ENCODE measurements at places on chromosomes 7 and 10.

DNA sequence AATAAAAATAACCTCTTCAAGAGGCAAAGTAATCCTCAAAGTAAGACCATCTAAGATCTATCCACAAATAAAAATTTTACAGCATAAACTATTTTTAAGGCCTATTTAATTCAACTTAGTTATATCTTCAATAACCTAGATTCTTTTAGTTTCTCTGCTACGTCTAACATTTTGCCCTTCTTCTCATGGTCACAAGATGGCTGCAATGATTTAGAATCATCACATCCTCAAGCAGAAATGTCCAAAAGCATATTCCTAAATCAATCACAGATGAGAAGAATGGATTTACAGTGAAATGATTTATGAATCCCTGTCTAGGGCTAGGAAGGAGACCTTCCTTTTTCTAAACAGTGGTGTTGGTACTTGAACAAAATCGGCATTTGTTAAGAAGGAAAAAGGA is 304.7 kb downstream of the ARHGAP12 start:
- no peak for DNase-seq
- peaks cover 2% of the 10 kb centered on the region for H3K36me3 ChIP-seq
- H3K27ac ChIP-seq = no peak overlapping the region
- peaks cover 6% of the 10 kb centered on the region for H3K4me1 ChIP-seq
- H3K27me3 ChIP-seq = peaks cover 6% of the 10 kb centered on the region

DNA sequence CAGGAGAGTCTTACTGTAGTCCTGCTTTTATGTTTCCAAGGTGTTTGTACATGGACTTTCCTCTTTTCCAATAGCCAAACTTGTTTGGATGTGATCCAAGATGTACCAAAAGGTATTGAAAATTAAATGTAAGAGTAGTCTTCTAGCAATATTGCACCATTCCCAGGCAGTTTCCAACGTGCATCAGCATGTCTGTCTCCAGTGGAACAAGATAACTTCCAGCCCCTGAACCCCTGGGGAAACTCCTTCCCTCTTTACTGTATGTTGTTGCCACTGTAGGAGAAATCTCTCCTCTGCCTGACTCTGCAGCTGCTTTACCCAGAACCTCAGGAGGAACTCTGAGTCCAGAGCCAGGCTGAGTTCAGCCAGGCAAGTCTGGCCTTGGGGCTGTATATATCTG is 18.5 kb downstream of the ARMC10 start:
- H3K4me1 ChIP-seq = no peaks in the 10 kb centered on the region
- no peak overlapping the region for H3K4me3 ChIP-seq
- H3K27me3 ChIP-seq = no peaks in the 10 kb centered on the region
- no peak for DNase-seq

DNA sequence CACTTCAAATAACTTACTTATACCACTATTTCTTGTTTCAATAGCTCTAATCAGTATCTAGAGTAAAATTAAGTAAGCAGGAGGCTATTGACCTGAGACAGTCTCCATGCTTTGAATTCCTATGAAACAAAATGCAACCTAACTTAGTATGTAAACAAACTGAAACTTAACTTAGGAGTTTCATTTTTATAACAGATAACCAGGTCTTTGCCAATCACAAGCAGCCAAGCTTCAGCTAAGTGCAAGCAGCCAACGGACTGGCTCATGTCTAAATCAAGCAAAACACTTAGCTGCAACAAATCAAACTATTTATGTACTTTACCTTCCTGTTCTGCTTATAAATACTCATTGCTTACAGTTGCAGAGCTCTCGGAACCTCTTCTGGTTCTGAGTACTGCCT is 4.4 kb upstream of the GSTK1 start:
- H3K27me3 ChIP-seq = no peaks in the 10 kb centered on the region
- H3K4me1 ChIP-seq = peaks cover 6% of the 10 kb centered on the region
- H3K27ac ChIP-seq = no peak overlapping the region
- H3K36me3 ChIP-seq = no peaks in the 10 kb centered on the region
- no peak overlapping the region for H3K4me3 ChIP-seq
- no peak for DNase-seq

GRCh38 chr10:74612195-74612594 is 214.2 kb upstream of the KAT6B start:
- no peak for DNase-seq
- no peak overlapping the region for H3K4me3 ChIP-seq
- peaks cover 1% of the 10 kb centered on the region for H3K36me3 ChIP-seq
- H3K27ac ChIP-seq = no peak overlapping the region
- peaks cover 5% of the 10 kb centered on the region for H3K4me1 ChIP-seq
- no peaks in the 10 kb centered on the region for H3K27me3 ChIP-seq

DNA sequence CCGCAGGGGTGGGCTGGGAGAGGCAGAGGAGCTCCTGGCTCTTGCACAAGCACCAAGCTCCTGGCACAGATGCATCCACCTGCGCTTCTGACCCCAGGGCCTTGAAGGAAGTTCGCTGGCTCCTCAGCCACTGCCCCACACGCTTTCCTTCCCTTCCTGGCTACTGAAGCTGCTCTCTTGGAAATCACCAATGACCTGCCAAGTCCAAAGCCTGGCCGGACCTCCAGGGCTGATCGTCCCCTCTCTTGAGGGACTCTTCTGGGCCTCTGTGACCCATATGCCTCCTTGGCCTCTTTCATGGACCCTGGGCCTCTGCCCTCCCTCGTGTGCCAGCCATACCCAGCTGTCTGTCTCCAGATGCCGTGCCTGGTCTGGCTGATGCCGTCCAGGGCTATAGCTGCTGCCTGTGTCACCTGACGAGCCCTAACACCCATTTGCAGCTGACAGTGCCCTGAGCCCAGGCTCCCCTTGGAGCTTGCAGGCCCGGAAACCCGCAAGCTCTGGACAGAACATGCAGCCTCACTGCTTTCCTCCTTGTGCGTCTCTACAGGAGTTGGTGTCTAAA is 113.4 kb downstream of the PRKAG2 start:
- no peak overlapping the region for H3K4me3 ChIP-seq
- peaks cover 2% of the 10 kb centered on the region for H3K4me1 ChIP-seq
- H3K27me3 ChIP-seq = peaks cover 39% of the 10 kb centered on the region
- no peak overlapping the region for H3K27ac ChIP-seq

GRCh38 chr10:130899856-130900255 is 411.7 kb downstream of the TCERG1L start:
- no peak overlapping the region for H3K27ac ChIP-seq
- peaks cover 8% of the 10 kb centered on the region for H3K27me3 ChIP-seq
- no peak overlapping the region for H3K4me3 ChIP-seq
- no peak for DNase-seq
- H3K4me1 ChIP-seq = no peaks in the 10 kb centered on the region
- H3K36me3 ChIP-seq = no peaks in the 10 kb centered on the region

DNA sequence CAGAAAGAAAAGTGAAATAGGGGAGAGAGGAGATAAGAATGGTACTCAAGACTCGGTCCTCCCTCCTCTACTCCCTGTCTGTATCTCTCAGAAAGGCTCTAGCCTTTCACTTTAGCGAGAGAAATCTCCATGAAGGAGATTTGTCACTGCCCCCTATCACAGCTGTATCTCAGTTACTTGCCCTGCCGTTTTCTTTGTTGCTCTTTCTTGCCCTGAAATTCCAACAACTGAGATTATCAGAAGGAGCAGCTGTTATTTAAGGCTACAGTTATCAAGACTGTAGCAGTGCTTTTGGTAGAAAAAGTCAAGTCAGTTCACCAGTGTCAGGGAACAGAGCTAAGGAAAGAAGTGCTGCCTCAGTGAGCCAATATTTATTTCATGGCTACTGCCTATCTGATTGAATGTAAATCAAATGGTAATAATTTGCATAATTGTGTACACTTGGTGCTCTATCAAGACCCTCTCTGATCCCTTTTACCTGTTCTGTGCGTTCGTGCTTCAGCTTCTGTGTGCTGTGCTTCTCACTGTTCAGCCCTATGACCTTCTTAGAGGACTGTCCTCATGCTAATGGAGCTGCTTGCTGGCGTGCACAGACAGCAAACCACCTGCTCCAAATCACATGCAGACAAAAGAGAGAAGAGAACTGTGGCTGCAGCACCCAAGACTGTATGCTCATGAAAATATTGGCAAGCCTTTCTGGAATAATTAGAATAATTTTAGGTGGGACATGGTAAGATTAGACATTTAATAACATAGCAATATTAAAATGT is 180.2 kb upstream of the FAM3C start:
- H3K27me3 ChIP-seq = no peaks in the 10 kb centered on the region
- peaks cover 7% of the 10 kb centered on the region for H3K4me1 ChIP-seq
- no peaks in the 10 kb centered on the region for H3K36me3 ChIP-seq
- no peak overlapping the region for H3K27ac ChIP-seq
- no peak overlapping the region for H3K4me3 ChIP-seq
- no peak for DNase-seq

GRCh38 chr10:130244928-130245495 is 108.8 kb downstream of the GLRX3 start:
- H3K27ac ChIP-seq = no peak overlapping the region
- no peak overlapping the region for H3K4me3 ChIP-seq
- no peaks in the 10 kb centered on the region for H3K4me1 ChIP-seq
- H3K27me3 ChIP-seq = no peaks in the 10 kb centered on the region

DNA sequence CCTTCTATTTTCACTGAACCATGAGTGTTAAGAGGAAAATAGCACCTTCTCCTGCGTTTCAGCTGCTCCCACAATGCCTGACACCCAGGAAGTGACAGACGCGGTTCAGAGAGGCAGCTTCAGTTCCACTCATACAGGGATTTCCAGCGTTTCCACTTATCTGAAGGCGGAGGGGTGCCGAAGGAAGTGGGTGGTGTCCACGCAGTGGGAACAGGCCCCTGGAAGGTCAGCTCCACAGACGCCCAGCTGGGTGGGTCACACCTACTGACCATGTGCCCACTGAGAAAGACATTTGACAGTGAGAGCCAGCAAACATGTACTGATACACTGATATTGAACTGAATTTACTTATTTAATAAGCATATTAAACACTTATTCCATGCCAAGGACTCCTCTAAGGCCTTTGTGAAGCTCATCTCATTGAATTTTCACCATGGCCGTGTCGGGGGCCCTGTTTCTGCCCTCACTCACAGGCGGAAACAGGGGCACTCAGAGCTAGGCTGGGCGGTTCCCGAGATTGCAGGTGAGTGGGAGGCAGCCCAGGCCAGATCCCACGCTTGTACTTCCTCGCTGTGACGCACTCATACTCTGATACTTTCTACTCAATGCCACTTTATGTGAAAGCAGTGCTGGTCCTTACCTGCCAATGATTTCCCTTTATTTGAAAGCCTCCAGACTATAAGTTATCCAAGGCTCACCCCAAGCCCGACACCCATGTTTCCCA is 96.8 kb downstream of the TCERG1L start:
- H3K27ac ChIP-seq = no peak overlapping the region
- no peaks in the 10 kb centered on the region for H3K4me1 ChIP-seq
- H3K4me3 ChIP-seq = no peak overlapping the region
- peaks cover 11% of the 10 kb centered on the region for H3K27me3 ChIP-seq
- no peak for DNase-seq

- H3K4me3 ChIP-seq = no peak overlapping the region
- H3K27ac ChIP-seq = no peak overlapping the region
- peaks cover 8% of the 10 kb centered on the region for H3K27me3 ChIP-seq
- no peak for DNase-seq
These were observed 187.9 kb downstream of the DPY19L1 start for GRCh38 chr7:34849163-34849960.

- H3K4me3 ChIP-seq = no peak overlapping the region
- H3K27me3 ChIP-seq = peaks cover 3% of the 10 kb centered on the region
- no peaks in the 10 kb centered on the region for H3K36me3 ChIP-seq
- H3K27ac ChIP-seq = no peak overlapping the region
- DNase-seq = no peak
These were observed 528.1 kb downstream of the KCNMA1 start for GRCh38 chr10:77109351-77109994.

DNA sequence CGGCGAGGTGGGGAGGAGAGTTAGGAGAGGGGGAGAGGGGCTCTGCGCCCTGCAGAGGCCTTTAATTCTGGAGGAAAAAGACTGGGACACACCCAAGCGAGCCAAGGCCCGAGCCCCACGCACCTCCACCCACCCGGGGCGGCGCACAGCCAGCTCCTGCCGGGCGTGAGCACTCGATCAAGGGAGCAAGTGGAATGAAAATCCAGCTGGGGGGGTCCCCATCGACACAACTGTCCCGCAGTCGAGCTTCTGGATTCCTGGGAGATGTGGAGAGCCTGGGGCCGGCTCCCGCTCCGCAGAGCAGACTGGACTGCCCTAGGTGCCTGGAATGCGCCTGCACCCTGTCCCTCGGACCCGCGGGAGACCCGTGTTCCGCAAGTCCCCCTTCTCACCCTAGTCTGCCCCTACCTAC is 7.4 kb upstream of the EN2 start:
- no peak overlapping the region for H3K27ac ChIP-seq
- no peak overlapping the region for H3K4me3 ChIP-seq
- peaks cover 1% of the 10 kb centered on the region for H3K4me1 ChIP-seq
- peaks cover 83% of the 10 kb centered on the region for H3K27me3 ChIP-seq
- no peak for DNase-seq

DNA sequence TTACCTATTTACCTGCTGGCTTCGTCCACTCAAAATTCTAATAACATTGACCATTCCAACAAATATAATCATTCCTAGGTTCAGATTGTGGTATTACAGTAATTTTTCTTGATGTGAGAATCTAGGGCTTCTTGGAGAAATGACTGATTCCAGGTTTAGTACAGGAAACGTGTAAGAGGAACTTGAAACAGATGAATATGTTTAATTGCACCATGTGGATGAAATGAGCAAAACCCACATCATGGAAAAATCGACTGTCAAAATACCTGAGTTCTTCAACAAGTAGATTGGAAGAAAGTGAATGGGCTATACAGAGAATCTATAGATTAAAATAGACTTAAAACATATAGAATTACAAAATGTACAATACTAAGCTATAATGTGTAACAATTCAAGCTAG is 24.9 kb upstream of the OR9A4 start:
- no peak overlapping the region for H3K4me3 ChIP-seq
- no peaks in the 10 kb centered on the region for H3K27me3 ChIP-seq
- no peaks in the 10 kb centered on the region for H3K4me1 ChIP-seq
- DNase-seq = no peak
- H3K27ac ChIP-seq = no peak overlapping the region

DNA sequence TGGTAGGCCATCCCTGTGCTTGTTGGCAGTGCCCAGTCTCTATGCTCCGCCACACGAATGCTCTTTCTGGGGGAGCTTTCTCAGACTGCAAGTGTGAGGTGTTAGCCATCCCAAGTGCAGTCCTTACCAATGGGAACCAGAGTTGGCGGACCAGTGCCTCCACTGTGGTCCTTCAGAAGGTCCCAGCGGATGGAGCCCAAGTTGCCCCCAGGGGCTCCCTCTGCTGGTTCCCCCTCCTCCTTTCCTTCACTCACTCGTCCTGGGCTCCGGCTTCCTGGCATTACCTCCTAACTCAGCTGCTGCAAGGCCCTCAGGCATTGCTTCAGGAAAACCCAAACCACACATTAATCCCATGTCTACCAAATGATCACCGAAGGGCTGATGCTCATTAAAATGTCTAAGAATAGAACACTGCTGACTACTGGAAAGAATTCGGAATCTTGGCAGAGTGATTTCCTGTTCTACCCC is 139.8 kb downstream of the CUBN start:
- H3K36me3 ChIP-seq = no peaks in the 10 kb centered on the region
- no peaks in the 10 kb centered on the region for H3K27me3 ChIP-seq
- no peak for DNase-seq
- H3K4me3 ChIP-seq = no peak overlapping the region
- H3K4me1 ChIP-seq = peaks cover 11% of the 10 kb centered on the region

GRCh38 chr10:96663797-96664196 is 56.5 kb downstream of the PIK3AP1 start:
- H3K36me3 ChIP-seq = peaks cover 11% of the 10 kb centered on the region
- H3K27ac ChIP-seq = peak overlapping the region; percentile 87
- DNase-seq = no peak
- no peaks in the 10 kb centered on the region for H3K27me3 ChIP-seq
- no peak overlapping the region for H3K4me3 ChIP-seq
- peaks cover 30% of the 10 kb centered on the region for H3K4me1 ChIP-seq
